ENCODE measurements at places on chromosomes 16 and 17.

- no peak for DNase-seq
Observed at GRCh38 chr16:73319737-73320136, 271.8 kb upstream of the ZFHX3 start.

GRCh38 chr16:12829096-12829888 lies 25.6 kb upstream of the CPPED1 start:
- DNase-seq: no peak

DNA sequence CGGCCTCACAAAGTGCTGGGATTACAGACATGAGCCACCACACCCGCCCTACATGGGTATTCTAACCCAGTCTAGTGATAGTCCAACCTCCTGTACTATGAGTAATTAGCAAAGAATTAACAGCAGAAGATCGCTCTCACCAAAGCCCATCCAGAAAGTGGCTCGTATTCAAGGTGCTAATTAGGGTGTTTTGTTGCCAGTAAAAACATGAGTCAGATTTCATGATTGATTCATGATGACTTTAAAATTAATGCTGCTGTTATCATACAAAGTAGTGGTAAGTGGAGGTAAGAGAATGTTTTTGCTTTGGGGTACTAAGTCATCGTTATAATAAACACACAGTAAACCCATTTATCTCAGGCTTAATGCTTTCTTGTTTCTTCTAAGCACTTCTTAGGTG lies 428.8 kb downstream of the WWOX start:
- DNase-seq: no peak

DNA sequence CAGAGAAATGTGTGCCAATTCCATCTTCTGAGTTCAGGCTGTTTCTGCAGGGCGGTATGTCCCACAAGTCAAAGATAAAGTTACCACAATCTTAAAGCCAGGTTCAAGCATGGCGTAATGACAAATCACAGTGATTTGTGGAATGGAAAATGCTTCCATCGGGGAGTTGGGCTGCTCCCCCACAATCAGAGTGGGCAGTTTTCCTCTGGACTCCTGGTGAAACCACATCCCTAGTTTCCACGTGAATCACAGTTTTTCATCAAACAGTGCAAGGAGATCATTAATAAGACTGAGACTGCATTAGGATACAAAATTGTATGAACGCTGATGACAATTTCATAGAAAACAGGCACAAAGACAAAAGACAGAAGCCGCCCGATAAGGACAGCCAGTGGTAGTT lies 3.6 kb downstream of the LITAF start:
- DNase-seq: no peak

Data from T47D (cell line).